ENCODE measurements at places on chromosomes 4 and X.

DNA sequence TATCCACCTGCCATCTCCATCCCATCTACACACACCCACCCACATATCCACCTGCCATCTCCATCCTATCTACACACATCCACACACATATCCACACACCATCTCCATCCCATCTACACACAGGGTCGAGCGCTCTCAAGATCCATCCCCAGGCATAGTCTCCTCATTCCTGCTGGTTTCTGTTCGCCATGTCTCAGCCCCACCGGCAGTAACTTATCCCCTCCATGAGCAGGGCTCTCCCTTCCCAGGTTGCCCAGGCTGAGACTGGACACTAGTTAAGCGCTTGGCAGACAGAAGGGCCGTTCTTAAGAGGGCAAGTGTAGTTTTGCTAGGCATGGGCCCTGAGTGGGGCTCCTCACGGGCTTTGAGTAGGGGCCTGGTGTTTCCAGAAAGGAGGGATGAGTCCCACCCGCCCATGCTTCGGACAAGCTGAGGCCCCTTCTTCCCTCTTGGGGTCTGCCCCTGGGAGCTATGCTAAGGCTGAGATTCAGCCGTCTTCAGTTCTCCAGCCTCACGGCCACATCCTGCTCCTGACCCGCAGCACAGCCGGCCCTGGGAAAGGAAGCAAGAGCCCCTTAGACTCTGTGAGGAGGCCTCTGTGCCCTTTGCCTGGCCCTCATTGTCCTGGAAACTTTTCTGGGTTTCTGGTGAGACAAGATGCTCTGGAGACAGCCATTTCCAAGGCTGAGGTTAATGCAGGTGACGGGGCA lies 20.4 kb downstream of the TMEM271 start:
- DNase-seq: no peak

DNA sequence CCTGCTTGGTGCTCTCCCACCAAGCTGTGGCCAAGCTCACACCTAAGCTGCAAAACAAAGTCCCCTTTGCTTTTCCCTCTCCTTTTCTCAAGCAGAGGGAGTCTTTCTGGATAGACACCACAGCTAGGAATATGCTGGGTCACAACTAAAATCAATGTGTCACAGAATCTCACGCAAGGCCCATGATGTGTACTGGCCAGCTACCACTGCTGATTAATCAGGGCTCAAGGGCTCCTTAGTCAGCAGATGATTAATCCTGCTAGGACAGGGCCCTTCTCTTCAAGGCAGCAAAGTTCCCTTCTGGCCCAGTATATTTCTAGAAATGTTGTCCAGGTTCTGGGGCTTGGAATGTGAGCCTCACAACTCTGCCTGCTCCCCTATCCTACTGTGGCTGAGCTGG lies 32.0 kb upstream of the TENT5D start:
- no peak for DNase-seq

DNA sequence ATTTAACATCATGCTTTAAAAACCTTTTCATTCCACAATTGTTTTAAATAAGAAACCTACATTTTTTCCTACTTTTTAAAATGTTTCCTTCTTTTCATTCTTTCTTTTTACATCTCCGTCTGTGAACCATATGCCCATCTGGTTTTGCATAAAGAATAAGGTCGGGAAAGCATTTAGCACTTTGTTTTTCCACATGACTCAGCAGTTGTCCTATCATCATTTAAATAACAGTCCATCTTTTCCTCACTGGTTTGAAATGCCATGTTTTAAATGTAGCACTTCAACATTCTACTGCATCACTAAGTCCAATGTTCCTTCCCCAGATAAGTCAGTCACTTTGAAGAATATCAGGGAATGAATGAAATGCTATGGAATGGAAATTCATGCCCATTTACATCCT lies 128.4 kb downstream of the SH3RF1 start:
- no peak for DNase-seq

DNA sequence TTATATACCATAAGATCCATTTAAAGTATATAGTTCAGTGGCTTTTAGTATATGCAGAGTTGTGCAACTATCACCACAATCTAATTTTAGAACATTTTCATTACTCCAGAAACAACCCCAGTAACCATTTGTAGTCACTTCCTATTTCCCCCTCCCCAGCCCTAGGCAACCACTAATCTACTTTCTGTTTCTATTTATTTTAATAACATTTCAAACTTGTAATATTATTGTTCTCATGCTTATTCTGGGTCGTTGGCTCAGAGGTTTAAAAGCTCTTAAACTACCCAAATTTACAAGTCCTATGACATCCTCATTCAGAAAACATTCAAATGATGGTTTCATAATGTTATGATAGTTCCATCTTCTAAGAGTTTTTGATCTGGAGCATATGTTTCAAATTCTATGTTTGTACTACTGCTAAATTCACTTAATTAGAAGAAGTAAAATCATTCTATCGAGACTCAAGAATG lies 18.4 kb downstream of the XIAP start:
- DNase-seq: no peak

DNA sequence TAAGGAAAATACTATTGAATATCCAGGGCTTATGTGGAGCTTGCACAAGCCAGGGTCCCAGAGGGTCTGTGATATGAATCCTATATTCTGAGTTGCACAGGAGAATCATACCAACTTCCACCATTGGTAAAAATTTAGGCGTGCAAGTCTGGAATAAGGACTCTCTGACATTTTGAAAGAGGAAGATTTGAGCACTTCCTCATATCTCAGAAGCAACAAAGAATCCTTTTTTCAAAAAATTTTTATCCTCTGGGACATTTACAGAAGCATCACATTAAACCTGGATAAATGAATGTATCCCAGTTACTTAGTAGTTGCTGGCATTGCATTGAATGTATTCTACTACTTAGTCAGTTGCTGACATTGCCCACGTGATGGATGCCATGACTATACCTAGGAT lies 24.2 kb upstream of the CAMK2D start:
- no peak for DNase-seq

- DNase-seq: no peak
These were observed 55.7 kb downstream of the LINC00632 start for GRCh38 chrX:140765043-140765784.

Data from NCI-H2081 (cell line).